NCI-H2107 (cell line): ENCODE measurements at places on chromosomes 1 and 21.

DNA sequence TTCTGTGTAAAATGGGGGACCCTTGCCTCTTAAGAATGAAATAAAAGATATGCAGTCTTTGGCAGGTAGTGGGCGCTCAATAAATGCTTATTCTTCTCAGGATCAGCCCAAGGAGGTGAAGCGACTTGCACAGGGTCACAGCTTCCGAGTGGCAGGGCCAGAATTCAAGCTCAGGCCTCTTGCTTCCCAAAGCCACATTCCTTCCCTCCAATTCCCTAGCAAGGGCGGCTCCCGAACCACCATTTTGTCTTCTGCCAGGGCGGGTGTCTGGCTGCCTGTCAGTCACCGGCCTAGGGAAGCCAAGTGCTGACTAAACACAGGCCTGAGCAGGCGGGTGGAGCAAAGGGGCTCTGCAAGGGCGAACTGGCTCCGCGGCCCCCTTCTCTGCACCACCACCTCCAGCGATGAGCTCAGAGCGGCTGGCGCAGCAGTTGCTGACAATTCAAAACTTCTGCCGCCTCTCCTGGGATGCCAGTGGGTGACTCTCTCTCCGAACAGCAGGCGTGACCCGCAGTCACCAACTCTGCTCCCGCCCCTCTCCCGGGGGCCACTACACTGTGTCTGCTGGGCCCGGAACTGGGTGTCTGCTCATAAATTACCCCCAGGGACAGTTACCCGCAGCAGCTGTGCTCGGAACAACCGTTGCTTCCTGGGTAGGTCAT, 10.8 kb downstream of the GPR3 start:
- DNase-seq: no peak

- DNase-seq: no peak
These were observed 129.3 kb upstream of the VAMP3 start for GRCh38 chr1:7641587-7642417.

DNA sequence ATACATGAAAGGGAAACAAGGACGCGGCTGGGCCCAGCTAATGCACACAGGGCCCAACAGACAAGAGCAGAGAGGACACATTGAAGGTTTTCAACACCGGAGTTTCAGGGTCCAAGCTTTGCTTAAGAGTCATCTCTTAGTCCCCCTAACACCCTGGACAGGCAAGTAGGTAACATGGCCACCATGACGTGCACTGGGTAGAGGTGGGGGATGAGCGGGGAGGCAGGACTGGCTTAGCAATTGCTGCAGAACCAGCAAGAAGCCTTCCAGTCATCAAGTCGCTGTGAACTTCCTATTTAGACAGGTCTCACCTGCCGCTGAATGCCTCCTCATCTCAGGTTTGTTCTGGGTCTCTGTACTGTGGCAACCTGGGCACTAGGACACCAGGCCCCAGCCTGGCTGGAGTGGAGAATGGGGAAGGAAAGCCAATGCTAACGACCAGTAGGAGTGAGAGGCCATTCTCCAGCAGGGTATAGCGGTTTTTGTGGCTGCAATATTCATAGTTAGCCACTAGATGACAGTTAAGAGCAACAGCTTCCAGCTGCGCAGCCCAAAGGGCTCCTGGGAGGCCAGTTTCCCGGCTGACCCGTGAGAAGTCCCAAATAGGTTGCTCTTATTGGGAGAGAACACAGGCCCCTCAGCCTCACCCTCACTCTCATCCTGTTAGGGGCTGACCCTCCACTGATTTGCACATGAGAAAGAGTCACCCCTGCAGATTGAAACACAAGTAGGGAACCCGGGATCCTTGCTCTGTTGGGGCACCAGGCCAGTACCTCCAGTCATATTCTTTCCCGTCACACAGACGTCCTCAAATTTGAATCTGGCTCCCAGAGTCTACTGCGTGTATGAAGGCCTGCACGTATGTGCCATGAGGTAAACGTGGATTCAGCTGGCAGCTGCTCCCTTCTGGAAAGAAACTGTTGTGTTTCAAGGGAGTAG, 6.0 kb upstream of the PIGC start:
- peak; percentile 38 for DNase-seq

DNA sequence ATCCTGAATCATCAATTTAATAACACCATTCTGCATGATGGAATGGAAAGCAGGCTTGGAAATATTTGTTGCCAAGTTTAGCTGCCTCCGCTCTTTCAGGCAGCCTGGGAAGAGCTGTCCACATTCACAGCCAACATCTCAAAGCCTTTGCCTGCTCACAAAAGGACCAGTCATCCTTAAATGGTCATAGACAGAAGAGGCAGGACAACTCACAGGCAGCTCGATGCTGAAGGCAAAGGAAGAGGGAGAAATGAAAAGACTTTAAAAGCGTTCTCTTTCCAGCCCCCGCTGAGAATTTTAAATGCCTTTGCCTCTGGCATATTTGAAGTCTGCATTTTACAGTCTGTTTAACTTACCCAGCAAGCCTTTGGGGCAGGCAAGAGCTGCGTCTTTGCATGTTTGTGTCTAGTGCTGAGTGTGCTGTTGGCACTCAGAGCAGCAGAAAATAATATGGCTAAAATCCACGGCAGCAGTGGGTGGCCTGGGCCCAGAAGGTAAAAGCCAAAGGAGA, 68.9 kb downstream of the NMNAT2 start:
- no peak for DNase-seq

GRCh38 chr1:246876431-246876830, 55.3 kb downstream of the AHCTF1 start:
- DNase-seq: no peak

GRCh38 chr1:171966426-171967220, 125.3 kb downstream of the DNM3 start:
- no peak for DNase-seq

GRCh38 chr1:65955071-65955470, 162.4 kb downstream of the PDE4B start:
- DNase-seq: no peak

- DNase-seq: no peak
These were observed 57.8 kb upstream of the USP24 start for GRCh38 chr1:55272994-55273393.

DNA sequence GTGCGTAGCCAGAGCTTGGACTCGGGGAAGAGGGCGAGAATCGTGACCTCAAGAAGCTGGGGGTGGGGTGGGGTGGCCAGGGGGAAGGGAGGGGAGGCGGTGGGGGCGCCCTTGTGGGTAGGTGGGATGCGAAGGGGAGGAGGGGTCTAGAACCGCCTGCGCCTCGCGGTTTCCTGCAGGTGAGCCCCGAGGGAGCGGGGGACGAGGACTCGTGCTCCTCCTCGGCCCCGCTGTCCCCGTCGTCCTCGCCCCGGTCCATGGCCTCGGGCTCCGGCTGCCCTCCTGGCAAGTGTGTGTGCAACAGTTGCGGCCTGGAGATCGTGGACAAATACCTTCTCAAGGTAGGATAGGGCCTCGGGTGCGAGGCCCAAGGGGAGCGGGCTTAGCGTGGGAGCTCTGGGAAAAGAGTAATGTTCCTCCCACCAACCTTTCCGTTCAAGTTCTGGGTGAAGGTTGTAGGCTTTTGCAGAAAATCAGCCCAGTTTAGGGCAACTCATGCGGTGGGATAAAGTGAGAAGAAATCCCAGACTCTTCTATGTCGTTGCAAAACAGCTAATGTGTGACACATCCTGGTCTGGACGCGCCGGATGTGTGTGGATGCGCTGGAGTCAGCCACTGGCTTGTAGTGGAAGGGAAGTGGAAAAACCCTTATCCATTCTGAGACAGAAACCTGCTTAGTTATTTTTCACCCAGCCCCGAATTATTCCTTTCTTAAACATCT, 2.9 kb downstream of the LHX8 start:
- DNase-seq: no peak

DNA sequence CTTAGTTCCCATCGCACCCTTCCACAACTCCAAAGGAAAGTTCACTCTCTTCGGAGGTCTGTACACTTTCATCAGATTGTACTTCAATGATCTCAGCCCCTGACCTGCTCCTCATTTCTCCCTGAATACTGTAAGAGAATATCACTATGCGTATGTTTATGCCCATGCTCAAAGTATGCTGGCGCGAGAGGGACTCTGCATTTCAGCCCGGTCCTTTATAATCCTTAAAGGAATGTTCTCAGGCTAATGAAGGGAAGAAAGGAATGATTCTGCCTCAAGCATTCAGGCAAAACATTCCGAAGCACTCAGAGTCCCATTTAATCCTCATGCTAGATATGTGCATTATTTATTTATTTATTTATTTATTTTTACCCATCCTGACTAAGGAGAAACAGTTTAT, 76.8 kb downstream of the PLD5 start:
- DNase-seq: no peak

DNA sequence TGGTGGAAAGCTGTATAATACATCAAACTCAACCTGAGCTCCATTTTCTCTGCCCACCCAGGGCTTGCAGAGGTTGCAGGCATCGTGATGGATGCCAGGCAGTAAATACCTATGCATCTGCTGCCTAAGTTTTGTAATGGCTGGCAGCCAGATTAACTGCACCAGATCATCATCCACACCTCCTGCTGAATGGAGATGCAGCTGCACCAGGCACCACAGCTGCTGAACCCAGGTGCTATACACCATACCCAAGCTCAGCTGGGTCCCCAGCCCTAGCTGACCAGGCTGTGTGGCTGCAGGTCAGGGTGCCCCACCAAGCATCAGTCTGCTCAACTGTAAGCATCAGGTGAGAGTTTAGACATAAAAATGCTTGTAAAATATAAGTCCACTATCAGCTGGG, 6.7 kb upstream of the SNAPIN start:
- DNase-seq: no peak

- DNase-seq: no peak
These were observed 117.6 kb downstream of the PEX14 start for GRCh38 chr1:10592373-10592772.

- DNase-seq: no peak
These were observed 200.1 kb downstream of the ZC3H11B start for GRCh38 chr1:219412772-219413171.

- DNase-seq: no peak
These were observed 48.5 kb upstream of the IKBKE start for GRCh38 chr1:206421616-206422340.

DNA sequence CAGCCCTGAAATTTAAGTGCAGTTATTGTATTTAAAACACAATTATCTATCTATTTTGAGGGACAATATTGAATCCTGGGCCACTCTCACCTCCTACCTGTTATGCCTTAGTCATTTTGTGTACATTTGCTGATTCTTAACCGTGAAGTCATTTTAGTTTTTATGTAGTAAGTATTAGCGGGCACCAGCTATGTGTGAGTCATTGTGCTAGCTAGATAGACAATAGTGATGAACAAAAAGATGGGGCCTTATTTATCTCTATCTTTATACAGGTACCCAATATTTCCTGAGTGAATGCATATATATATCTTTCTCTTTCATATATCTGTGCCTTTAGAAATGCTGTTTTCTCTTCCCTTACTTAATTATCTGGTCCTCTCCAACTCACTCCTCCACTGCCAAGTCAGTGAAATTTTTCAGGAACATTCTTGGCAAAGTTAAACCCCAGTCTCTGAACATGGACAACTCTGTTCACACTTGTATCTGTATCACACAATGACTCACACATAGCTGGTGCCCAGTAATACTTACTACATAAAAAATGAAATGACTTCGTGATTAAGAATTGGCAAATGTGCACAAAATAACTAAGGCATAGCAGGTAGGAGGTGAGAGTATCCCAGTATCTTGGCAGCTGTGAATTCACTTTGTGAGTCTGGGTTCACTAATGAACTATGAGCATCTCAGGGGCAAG, 166.0 kb upstream of the C8B start:
- no peak for DNase-seq

DNA sequence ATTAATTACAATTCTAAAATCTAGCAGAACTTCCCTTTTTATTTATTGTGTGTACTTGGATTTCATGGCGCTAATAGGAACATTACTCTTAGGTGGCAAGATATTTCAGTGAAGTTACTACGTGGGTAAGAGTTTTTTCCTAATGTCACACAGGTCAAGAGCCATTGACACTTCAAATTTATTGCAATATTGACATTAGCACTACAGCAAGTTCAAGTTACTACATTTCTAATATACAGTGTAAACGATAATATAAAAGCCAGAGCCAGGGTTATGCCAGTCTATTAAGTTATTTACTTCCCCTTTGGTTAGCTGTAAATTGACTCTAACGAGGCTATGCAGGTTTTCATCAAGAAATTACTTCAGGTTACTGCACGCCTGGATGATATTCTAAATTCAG, 29.7 kb downstream of the CHODL start:
- DNase-seq: no peak

DNA sequence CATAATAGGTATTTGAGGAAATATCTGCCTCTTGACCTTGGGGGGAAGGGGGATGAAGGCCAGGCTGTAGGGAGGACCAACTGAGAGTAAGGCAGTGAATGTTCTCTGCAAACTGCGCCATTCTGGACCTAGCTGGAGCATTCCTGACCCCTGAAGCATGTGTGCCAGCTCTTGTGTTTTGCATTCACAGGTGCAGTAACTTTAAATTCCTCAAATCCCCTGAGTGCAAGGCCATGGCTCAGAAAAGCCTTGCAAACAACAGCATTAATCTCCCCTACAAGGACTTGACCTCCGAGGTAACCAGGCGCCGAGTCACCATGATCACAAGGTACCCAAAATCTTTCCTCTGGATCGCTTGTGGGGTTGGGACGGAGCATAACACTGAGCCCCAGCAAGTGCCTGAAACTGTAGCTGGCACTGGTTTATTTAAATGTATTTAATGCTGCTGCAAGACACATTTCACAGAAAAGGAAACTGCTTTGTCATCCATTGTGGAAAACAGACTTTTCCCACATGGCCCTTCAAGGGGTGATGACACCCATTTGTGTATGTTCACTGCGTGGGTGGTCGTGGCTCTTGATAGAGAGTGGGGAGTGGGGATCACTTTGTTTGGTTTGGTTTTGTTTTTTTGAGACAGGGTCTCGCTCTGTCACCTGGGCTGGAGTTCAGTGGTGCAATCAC, 1.7 kb downstream of the MYOCOS start:
- no peak for DNase-seq

- DNase-seq: no peak
These were observed 171.3 kb upstream of the NRIP1 start for GRCh38 chr21:15236111-15236510.

DNA sequence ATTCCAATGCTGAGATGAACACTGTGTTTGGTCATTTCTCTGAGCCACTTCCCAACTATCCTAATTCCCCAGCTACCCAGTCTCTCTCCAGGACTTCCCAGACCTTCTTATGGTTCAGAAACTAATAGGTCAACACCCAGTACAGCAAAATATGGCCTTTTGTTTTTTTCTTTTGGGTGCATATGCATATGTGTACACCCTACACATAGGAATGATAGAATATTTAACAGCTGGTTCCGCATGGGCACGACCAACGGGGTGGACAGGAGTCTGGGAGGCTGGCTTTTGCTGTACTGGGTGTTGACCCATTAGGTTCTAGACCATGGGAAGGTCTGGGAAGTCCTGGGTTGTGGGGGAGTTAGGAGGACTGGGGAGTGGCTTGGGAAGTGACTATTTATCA, 143.9 kb downstream of the MRPS6 start:
- DNase-seq: no peak

- DNase-seq: no peak
These were observed at the start of gene G0S2 for GRCh38 chr1:209674957-209675564. Gene G0S2, plus strand, starts transcription at chr1:209675412. Its CDS starts 273 bp downstream, at chr1:209675685.

- DNase-seq: no peak
These were observed 41.5 kb downstream of the LGR6 start for GRCh38 chr1:202235003-202235660.
